ENCODE measurements at places on chromosomes 7 and 10. TPM values are rescaled to one million over a fixed set of nuclear protein-coding genes. Genes with fewer than 3 reads are reported as not detected.

SPDYE6 gene
- total RNA-seq, result not detected

SP8 gene
- total RNA-seq, result not detected

DNAAF5 gene
- total RNA-seq, result 24.4 TPM

TSPAN33 gene
- 0.73 TPM for total RNA-seq

PRSS37 gene
- not detected for total RNA-seq

CAMK2B gene
- total RNA-seq, result not detected

CUZD1 gene
- 0.32 TPM for total RNA-seq

STEAP2 gene
- 50.0 TPM for total RNA-seq

RPS24 gene
- 814 TPM for total RNA-seq

GPC2 gene
- 1.6 TPM for total RNA-seq

NME8 gene
- not detected for total RNA-seq
